ENCODE measurements at places on chromosomes 6 and 20.

DNA sequence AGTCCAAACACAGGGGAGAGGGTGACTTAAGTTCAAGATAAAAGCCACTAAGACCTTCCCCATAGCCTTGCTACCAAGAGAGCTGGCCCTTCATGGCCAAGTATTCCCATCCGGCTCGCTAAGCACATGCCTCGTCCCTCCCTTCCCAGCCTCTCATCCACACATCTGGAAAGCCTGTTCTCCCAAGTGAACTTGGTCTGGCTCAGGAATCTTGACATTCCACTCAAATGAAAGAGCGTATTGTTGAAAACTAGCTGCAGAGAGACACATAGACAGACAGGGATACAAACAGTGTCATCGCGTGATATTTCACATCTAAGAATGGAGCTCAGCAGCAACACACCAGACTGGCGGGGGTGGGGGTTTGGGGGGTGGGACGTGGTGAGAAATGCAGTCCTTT is 182.8 kb upstream of the FOXQ1 start:
- no peak for DNase-seq

- DNase-seq: peak; percentile 45
Observed at GRCh38 chr6:30158475-30159040, 2.5 kb downstream of the TRIM10 start.

GRCh38 chr6:138769102-138769676 is 4.4 kb upstream of the CCDC28A start:
- no peak for DNase-seq

DNA sequence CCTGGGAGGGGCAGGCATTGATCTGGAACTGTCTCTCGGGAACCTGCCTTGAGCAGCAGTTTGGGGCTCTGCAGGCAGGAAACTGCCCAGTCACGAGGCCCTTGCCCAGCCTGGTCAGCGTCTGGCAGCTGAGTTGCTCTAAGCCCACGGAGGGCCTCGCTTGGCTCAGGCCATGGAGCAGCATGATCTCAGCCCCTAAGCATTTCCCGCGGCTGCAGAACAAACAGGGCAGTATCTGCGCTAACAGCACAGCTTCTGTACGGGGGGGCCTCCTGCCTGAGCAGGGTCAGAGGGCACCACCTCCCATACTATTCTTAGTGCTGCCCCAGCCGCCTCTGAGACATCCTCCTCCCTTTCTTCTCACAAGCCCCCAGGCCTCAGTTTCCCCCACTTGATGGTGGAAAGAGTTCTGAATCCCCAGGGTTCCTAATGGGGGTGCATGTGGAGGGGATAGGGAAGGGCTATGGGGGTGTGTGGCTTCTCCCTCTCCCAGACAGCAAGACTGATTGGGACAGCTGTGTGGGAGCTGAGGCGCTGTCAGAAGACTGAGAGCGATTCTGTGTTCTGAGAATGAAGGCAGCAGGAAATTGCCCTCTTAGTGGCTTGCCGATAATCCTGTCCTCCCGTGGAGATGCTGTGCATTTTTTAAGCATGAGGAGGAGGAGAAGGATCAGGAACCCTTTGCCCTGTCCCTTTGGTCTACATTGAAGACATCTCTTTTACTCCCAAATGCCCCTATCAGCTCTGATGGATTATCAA is 46.4 kb downstream of the MOCS1 start:
- DNase-seq: no peak

GRCh38 chr6:34566830-34567546 is 10.9 kb upstream of the SPDEF start:
- no peak for DNase-seq

GRCh38 chr6:167341038-167341583 is 16.2 kb downstream of the TTLL2 start:
- DNase-seq: no peak

DNA sequence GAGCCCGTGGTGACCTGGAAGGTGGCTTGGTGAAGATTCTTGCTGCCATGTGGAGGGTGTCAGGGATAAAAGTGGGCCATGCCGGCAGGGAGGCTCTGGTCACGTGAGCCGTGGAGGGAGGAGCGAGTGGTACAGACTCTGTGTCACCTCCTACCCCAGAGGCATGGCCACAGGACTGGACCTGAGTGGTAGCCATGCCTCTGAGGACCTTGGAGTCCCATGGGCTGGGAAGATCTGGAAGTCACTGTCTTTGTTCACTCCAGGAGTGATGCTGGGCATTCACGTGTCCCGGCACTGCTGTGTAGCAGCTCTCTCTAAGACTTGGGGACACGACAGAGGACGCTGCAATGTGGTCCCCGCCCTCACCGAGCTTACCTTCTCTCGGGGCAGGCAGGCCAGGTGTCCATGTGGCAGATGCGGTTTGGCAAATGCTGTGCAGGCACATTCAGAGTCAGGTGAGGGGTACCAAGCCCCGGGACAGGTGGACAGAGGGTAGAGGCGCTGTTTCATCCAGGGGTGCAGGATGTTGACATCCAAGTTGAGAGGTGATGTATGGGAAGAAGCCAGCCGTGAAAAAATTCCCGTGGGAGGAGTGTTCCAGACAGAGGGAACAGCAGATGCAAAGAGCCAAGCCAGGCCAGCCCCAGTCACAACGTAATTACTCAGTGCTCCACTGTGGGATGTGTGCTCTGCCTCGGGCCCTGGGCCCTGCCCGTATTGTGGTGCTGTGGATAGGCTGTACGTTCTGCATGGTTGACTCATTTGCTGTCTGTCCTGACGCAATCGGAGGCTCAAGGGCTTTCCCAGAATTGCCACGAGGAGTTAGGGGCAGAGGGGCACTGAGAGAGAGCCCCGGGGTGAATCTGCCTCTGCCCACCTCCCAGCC is 307.8 kb downstream of the TAF4 start:
- no peak for DNase-seq

- DNase-seq: no peak
Observed at GRCh38 chr6:129516787-129517186, 193.2 kb downstream of the ARHGAP18 start.

DNA sequence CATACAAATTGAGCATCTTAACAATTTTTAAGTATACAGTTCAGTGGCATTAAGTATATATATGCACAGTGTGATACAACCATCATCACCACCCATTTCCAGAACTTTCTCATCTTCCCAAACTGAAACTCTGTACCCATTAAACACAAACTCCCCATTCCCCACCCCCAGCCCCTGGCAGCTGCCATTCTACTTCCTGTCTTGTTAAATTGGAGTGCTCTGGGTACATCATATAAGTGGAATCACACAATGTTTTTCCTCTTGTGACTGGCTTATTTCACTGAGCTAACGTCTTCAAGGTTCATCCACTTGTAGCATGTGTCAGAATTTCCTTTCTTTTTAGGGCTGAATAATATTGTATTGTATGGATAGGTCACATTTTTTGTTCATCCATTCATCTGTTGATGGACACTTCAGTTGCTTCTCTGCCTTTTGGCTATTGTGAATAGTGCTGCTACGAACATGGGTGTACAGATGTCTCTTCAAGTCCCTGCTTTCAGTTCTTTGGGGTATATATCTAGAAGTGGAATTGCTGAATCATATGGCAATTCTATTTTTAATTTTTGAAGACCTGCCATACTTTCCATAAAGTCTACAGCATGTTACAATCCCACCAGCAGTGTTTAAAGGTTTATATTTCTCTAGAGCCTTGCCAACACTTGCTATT is 19.6 kb upstream of the RREB1 start:
- DNase-seq: no peak

- DNase-seq: no peak
Observed at GRCh38 chr6:110412360-110412759, 3.0 kb downstream of the DDO start.

- no peak for DNase-seq
Observed at GRCh38 chr20:47727909-47728361, 57.3 kb downstream of the SULF2 start.

- DNase-seq: no peak
Observed at GRCh38 chr6:30778001-30778635, 33.8 kb upstream of the IER3 start.

DNA sequence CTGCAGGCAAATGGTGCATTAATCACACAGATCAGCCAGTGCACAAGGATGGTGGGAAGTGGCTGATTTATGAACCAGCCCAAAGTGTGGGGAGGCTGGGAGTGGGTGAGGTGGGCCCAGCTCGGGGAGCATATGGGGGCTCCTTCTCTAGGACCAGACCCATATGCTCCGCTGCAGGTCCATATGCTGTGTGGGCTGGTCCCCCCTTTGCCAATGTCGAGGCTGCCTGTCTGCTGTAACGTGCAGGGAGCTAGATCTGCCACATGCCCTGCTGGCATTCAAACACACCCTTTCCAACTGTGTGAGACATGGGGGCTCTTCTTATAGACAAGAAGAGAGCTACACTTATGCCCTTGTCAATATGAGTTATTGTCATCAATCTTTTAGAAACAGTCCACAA is 566.3 kb downstream of the DHX35 start:
- DNase-seq: no peak

GRCh38 chr6:125853168-125853567 is 62.4 kb downstream of the NCOA7 start:
- DNase-seq: no peak

- no peak for DNase-seq
Observed at GRCh38 chr6:46338131-46338530, 153.1 kb downstream of the RCAN2 start.

DNA sequence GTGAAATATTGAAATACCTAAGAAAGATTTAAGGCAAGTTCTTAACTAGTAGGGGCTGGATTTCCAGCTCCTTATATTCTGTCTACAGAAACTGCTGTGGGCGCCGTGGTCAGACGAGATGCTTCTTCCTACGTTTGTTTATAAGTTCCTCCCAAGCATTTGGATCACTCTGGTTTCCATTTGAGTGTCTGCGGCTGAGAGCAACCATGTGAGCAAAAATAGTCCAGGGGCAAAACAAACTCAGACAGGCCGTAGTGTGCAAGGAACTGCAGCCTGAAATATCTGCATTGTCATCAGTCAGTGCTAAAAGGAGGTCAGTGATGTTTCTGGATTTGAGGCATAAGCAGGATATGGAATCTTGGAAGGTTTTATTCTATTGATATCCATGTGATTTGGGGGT is 485.9 kb upstream of the JAG1 start:
- DNase-seq: no peak

DNA sequence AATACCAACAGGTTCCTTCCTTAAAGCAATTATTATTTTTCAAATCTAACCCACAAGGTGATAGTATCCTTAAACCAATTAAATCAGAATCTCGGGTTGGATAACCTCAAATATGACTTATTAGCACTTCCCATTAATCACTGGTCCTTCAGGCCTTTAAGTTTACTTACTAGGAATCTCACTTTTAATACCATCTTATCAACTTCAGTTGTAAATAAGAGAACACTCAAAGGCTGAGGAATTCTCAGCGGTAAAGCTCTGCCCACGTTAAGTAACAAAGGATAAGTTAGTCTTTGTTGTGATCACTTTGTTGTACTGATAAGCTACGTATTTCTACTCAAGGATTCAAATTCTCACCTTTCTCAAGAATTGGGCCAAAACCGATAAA is 82.0 kb downstream of the OR2B2 start:
- no peak for DNase-seq

- peak; percentile 69 for DNase-seq
Observed at GRCh38 chr20:46108435-46108841, 9.7 kb upstream of the CD40 start.

- no peak for DNase-seq
Observed at GRCh38 chr6:56505512-56506260, 137.0 kb downstream of the DST start.

DNA sequence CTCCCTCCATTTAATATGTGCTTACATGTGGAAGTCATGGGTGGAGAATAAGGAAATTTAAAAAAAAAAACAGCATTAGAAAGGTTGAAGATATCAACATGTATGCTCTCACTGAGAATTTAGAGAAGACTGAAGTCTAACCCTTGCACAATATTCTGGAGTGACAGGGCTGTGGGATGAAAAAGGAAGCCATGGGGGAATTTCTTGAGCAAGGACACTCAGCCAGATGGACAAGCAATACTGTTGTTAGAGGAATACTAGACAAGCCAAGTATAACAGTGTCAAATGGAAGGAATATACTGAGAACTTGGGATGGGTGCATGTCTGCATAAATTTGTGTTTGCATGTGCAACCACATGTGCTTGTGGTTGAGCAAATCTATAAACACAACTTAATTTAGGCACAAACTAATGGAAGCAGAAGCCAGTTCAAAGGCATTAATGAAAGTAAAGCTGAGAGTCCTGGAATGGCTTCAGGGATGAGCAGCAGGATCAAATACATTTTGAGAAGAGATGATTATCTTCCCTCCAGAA is 119.7 kb downstream of the ADGRB3 start:
- DNase-seq: no peak

DNA sequence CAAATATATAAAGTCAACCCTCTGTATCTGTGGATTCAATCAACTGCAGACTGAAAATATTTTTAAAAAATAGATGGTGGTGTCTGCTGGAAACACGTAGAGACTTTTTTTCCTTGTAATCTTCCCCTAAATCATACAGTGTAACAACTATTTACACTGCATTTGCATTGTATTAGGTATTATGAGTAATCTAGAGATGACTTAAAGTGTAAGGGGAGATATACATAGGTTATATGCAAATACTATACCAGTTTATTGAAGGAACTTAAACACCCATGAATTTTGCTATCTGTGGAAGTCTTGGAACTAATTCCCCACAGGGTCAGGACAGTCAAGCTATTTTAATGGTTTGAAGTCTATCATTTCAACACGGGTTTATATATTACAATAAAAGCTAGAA is 10.2 kb downstream of the HDAC2 start:
- no peak for DNase-seq

DNA sequence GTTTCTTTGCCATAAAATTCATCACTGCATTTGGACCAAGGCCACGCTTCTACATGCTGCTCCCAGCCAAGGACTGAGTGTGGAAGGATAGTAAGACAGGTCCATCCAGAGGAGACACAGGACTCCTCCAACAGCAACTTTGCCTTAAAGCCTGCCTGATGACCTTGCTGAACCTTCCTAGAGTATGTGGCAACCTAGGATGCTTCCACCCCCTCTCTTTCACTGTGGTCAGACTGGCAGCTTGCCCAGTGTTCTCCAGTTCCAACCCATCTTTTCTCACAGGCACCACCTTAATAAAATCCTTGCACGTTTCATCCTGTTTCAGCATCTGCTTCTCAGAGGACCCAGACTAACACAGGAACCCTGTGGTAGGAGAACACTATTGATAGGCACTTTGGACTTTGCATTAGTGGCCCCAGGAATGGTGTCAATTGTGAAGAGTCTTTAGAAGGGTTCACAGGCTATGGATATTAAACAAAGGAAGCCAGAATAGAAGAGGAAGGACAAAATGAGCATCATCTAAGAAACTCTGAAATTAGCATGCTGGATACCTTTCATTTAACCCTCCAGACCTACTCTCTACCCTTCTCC is 2.4 kb upstream of the PKHD1 start:
- DNase-seq: no peak

Measured in GM10248 (cell line).